ENCODE measurements at places on chromosomes 13 and 19.

- no peak for DNase-seq
These were observed 7.7 kb downstream of the ADAT3 start for GRCh38 chr19:1912760-1913505.

- no peak for DNase-seq
These were observed 57.6 kb downstream of the RASA3 start for GRCh38 chr13:114074671-114075315.

DNA sequence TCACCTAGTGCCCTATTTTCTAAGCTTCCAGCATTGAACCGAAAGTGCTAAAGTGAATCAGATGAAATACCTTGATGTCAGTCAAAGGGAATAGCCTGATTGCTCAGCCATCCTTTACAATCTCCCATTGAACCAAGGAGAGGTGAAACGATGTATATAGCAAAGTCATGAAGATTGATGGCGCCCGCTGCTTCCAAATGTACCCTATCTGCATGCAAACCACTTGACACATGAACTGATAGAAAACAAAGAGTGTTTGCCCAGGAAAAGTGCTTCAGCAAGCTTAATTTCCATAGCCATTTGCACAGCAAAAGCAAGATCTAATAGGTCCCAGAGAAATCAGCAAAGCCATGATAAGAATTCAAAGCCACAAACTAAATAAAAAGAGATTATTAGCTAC, 624.9 kb upstream of the PCDH9 start:
- no peak for DNase-seq

- no peak for DNase-seq
These were observed 887.3 kb downstream of the DIAPH3 start for GRCh38 chr13:59276436-59276835.

DNA sequence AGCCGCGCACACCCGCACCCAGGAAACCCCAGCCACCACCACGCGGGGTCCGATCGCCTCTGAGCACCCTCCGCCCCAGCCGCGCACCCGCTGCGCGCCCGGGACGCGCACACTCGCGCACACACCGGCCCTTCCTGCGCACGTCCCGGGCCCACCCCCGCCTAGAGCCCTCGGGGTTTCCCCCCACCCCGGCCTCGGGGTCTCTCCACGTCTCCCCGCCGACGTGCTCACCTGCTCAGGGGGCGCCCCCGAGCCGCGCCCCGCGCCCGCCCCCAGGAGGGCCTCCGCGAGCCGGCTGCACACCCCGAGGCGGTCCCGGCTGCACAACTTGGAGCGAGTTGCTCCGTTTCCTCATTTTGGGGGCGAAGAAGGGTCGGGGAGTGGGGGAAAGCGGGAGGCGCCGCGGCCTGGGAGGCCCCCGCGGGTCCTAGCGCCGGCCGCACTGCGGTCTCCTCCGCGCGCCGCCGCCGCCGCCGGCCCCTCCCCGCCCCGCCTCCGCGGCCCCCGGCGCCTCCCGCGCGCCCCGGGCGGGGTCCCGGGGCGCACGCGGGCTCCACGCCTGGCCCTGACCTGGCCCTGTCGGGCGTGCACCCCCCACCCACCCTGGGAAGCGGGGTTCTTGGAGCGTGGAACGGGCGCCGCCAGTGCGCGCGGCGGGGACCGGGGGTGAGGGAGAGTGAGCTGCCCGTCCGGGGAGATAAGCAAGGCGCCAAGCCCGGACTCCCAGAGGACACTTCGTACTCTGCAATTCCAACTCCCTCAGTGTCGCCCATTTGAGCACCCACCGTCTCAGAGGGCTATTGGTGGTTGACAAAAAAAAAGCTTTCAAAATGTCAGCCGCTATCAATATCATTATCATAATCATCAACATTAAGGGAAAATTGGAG, at the start of gene MATK:
TSS of gene MATK (minus strand) at position 444 of the 887 bp plus-strand sequence. CDS start 1,246 bp downstream, outside the sequence.
- DNase-seq: no peak

DNA sequence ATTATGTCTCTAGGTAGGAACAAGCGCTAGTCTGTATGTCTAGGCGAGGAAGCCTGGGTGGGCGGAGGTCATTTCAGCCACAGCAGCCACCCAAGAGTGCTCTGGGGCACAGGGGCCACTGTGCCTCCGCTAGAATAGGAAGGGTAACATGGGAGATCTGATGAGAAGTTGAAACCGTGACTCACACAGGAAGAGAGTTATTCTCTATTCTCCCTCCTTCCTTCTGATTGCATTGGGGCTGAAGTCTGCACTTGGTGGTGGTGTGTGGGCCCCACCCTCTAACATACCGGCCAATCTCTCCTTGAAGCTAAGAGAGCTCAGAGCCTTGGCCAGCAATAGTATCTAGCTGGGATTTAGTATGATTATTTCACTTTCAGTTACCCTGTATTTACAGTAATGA, 20.3 kb upstream of the GGACT start:
- DNase-seq: no peak

DNA sequence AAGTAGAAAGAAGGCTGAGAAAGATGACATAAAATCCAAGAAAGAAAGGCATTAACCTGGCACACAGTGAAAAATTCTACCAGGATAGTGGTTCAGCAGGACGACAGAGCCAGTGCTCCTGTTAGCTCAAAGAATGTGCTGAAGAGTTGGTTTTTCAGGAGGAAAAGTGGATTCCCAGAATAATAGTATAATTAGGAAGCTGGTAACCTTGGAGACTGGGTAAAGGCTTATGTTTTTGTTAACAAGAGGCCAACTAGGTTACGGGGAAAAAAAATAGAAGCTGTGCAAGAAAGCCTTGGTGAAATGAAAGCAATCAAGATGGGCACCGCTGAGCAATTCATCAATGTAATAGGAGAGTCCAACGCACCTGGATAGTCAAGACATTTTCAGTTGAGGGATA, 54.7 kb downstream of the SLC15A1 start:
- no peak for DNase-seq

DNA sequence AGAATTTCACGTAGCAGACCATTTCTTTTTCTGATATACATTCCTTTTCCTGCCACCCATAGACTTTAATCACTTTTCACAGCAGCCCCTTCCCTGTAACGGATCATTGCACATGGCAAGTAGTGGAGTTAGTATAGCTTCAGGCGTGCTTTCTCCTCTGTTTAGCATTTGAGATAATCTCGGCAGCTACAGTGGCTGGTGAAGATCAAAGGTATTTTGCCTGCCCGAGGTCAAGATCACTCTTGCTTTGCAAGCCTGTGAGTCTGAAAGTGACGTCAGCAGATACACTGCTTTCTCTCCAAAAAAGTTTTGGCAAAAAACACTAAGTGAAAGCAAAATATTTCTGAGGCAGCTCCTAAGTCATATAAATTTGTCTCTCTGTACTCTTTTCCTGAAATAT, 260.0 kb downstream of the NDFIP2 start:
- no peak for DNase-seq

GRCh38 chr13:28449826-28450773, 44.8 kb downstream of the FLT1 start:
- DNase-seq: no peak

DNA sequence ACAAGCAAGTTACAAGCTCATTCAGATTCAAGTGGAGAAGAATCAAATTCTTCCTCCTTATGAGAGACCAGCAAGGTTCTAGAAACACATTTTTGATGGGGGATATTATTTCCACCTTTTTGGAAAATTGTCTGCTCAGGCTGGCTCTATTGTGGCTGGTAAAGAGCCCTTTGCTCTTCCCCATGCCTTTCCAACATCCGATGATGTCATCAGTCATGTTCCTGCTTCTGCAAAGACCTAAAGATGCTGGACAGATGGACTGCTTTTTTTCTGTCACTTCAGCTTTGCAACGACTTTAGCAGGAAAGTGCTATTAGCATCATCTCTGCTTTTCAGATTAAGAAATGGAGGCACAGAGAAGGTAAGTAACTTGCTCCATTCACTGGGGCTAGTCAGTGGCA, 4.2 kb downstream of the ADGRE3 start:
- no peak for DNase-seq
